K562 (cell line): ENCODE measurements at places on chromosomes 1 and 21.

GRCh38 chr1:102163799-102164198, 167.1 kb upstream of the OLFM3 start:
- DNase-seq = no peak

DNA sequence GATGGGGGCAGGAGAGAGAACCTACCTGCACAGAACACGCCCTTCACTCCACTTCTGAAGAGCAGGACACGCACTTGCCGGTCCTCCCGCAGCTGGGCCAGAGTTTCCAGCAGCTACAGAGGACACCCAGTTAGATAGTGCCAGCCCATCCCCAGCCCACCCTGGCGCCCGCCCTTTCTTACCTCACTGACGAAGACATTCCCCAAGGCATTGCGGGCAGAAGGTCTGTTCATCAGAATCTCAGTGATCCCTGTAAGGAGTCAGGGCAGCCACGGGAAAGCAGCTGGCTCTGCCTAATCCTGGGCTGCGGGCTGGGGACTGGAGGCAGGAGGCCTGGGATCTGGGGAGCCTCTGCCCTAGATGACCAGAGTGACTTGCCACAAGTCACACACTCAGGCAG, 10.0 kb downstream of the ECHDC2 start:
- DNase-seq = no peak

DNA sequence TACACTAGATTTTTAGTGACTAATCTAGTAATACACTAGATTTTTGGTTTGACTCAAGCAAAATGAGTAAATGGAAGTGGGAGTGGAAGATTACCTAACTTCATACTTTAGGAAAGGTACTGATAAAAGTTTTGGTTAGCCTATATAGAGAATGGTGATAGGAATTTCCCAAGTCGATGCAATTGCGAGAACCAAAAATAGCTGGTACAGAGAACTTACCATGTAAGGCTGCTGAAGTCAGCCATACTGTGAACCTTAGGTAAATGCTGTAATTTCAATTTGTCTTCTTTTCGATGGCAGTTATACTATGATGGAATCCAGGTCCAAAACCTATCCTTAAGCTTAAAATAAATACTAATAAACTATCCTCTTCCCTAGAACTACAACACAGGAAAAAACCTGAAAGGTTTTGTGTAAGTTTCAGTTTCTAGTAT, 4.6 kb downstream of the PNRC2 start:
- DNase-seq = no peak

- DNase-seq = no peak
Observed at GRCh38 chr1:232508130-232508701, 121.7 kb downstream of the SIPA1L2 start.

DNA sequence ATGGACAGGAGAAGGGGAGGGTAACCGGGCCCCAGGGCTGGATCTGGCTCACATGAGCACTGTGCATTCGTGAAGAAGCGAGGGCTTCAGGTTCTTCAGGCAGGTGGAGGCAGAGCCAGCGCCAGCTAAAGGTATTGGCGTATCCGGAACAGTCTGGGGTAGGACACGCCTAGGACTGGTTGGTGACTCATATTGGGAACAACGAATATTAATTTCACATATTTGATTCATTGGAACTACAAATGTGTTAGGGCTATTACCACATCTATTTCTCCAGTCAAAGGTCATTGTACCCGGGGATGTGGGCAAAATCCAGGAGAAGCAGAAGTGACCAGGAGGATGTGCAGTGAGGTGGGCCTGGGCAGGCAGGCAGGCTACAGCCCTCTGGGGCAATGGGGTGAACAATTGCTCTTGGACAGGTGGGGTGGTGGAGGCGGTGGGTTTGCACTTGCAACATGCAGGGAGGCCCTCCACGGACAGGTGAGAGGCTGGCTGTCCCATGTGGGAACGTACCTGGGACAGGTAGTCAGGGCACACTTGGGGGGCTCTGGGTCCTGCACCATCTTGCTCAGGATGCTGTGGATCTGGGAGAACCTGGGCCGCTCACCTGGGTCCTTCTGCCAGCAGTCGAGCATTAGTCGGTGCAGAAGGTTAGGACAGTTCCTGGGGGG, 26.7 kb downstream of the CDCA8 start:
- no peak for DNase-seq

- no peak for DNase-seq
Observed at GRCh38 chr1:235286667-235287066, 41.3 kb downstream of the ARID4B start.

DNA sequence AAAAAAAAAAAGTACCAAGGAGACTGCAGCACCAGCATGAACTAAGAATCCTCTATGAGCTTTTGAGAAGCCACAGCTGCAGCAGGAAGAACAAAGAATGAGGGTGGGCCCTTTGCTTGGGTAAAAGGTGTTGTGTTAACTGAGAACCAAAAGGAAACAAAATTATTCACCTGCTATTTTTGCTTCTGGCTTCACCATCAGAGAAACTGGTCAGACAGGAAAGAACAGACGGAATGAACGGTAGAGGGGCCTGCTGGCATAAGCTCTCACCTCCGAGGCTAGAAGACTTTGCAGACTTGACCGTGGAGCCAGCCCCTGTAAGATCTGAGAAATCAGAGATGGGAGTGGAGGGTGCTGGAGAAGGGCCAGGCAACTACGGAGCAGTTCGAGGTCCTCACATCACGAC, 27.6 kb downstream of the IL10RB start:
- DNase-seq = no peak

- no peak for DNase-seq
Observed at GRCh38 chr1:215744419-215744818, 177.3 kb downstream of the KCTD3 start.

DNA sequence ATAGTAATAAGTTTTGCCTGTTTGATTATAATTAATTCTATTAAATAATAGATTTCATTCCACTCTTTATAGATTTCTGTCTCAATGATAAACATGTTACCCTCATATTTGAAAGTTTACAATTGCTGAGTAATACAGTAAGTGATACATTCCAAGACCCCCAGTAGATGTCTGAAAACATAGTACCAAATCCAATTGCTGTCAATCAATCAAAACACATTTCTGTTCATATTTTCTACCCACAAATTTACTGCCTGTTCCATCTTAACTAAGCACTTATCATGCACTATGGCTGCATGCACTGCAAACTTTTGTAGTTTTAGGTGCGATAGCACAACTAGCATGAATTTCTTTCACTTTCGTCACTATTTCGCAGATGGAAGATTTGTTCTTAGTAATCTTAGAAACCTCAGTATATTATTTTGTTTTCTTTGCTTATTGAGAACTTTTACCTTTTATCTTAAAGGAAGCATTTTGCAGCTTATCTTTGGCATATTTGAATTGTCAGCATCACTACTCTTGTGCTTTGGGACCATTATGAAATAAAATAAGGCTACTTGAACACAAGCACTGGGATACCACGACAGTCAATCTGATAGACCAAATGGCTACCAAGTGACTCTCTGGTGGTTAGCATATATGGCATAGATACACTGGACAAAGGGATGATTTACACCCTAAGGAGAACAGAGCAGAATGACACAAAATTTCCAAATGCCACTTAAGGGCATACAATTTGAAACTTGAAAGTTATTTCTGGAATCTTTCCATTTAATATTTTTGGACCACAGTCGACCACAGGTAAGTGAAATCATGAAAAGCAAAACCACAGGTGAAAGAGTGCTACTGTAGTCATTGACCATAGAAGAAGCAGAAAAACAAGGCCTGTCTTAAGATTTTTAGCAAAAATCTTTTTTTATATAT, 67.6 kb downstream of the RGS13 start:
- no peak for DNase-seq

DNA sequence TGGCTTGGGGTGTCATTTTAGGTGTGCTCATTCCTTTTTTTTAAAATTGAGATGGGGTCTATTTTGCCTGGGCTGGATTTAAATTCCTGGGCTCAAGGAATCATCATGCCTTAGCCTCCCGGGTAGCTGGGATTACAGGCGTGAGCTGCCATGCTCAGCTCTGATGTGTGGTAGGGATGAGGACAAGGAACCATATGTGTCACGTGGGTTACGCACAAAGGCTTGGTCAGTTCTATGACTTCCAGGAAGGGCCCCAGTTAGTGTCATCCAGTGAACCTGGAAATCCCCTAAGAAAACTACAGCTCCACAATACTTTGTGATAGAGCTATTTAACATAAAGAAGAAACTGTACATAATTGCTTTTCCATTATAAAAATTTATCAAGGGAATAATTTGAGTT, 6.7 kb upstream of the METTL25B start:
- DNase-seq = no peak

GRCh38 chr1:232709386-232709785, 79.5 kb upstream of the SIPA1L2 start:
- no peak for DNase-seq

GRCh38 chr1:160078512-160079195, 2.7 kb upstream of the KCNJ9 start:
- peak; percentile 82 for DNase-seq

- peak; percentile 34 for DNase-seq
Observed at GRCh38 chr1:38923607-38924006, 18.0 kb downstream of the RHBDL2 start.

- no peak for DNase-seq
Observed at GRCh38 chr1:232123775-232124659, 497.4 kb downstream of the DISC1 start.

DNA sequence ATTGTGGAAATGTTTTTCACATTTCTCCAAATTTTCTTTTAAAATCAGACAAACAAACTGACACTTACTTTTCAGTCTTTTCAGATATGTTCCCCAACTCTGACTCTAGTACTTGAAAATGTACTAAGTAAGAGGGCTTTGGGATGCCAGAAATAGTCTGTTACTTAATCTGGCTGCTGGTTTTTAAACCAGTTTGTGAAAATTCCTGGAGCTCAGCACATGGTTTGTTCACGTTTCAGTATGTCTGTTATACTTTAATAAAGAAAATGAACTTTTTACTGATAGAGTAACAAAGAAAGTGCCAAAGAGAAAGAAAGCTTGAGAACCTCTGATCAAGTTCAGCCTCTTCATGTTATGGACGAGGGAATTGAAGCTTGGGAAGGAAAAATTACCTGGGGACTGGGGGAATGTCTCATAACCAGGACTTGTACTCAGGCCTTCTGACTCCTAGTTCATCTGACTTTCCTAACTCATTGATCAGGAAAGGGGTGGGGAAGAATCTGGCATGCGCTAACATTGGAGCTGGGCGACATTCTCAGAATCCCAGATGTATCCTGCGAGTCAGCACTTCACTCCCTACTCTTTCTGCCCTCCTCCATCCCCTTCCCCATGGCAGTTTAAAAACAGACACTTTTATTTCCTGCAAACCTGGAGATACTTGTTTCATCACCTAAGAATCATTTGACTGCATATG, 30.8 kb upstream of the DNAJC6 start:
- DNase-seq = no peak

DNA sequence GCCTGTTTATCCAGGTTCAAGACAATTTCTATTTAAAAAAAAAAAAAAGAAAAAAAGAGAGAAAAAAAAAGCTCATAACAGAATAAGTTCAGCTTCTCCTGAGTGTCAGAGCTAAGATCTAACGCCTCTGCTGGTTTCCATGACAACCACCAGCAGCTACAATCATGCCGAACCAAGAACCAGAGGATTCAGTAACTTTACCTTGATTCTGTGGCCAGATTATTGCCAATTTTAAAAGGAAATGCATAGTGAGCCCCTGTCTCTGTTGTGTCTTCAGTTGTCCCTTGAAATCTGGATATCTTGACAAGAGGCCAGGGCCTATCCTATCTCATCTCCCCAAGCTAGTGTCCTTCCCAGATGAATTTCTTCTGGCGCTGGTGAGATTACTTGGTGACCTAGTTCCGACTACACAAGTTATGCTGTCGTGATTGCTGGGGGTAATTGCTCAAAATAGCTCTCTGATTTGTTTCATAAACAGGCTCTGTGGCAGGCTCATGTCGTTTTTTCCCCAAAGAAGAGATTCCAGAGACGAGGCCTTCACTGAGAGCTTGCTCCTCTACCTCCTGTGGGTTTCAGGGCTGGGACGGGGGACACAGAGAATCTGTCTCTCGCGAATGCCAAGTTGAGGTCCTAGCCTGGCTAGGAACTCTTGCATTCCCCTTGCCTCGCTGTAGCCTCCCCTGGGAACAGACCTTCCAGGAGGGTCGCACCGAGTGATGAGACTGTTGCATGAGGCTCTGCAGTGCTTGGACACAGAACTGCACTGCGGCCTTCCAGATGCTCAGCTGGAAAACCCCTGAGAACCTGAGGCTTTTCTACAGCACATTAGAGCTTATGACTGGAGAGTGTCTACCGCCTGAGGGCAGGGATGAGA, 32.4 kb upstream of the SCCPDH start:
- no peak for DNase-seq

DNA sequence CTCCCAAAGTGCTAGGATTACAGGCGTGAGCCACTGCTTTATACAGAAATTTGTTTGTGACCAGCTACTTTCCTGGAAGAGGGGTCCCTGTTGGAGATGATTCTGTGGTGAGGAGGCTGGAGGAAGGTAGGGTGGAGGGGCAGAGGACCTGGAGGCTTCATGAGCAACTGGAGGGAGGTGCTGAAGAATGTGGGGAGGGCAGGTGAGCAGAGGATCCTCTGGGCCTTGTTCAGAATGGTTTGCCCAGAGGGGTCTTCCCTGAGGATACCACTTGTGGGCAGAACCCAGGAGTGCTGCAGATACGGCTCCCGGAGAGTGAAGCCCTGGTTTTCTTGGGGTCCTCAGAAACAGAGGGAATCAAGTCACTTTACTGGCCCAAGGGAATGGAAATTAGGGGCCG, 67.2 kb upstream of the WDR26 start:
- no peak for DNase-seq

DNA sequence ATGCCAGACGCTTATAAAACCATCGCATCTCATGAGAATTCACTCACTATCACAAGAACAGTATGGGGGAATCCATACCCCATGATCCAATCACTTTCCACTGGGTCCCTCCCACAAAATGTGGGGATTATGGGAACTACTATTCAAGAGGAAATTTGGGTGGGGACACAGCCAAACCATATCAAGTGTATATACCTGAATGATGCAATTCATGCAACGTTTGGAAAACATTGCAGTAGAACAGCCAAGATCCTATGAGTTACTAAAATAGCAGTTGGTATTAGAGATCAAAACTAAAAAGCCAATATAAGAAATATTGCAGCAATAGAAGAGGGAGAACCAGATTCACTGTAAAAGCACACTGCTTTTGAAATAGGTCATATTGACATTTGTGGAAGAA, 1543.9 kb upstream of the B3GALT2 start:
- DNase-seq = no peak

- DNase-seq = no peak
Observed at GRCh38 chr1:203473781-203474305, 1.8 kb upstream of the PRELP start.

GRCh38 chr1:33370301-33370700, 49.4 kb upstream of the A3GALT2 start:
- DNase-seq = no peak

GRCh38 chr1:220425852-220426251, 102.1 kb upstream of the MARK1 start:
- DNase-seq = no peak

GRCh38 chr1:202122639-202123335, at the start of gene GPR37L1:
GPR37L1 (plus strand) TSS chr1:202122917; CDS start chr1:202122964, 47 bp downstream.
- DNase-seq = peak; percentile 72

DNA sequence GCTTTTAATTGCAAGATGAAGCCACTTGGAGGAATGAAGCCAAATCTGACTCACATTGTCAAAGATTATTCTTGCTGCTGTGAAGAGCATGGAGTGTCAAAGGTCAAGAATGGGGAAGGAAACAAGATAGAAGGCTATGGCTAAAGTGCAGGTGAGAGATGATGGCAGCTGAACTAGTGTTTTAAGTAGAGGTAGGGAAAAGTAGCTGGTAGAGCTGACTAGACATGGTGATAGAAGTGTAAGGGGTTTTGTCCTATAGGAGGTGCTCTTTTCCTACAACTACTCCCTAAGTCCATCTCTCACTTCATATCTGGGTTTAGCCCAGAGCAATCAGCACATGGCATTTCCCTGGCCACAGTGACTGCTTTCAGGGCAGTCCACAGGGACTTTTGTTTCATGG, 11.8 kb downstream of the UBE2T start:
- peak; percentile 32 for DNase-seq

- DNase-seq = no peak
Observed at GRCh38 chr1:184801503-184801902, 46.8 kb upstream of the EDEM3 start.
